Activated CD4-positive, alpha-beta T cell treated with anti-CD3 and anti-CD28 coated beads, Interleukin-10, Interleukin-2, amounts not matched to agents 100 ng/mL and 50 ng/mL, durations not matched to agents 16 hours and 8 hours (primary cell): ENCODE measurements at places on chromosomes 5 and 9.
A peak's percentile ranks its signal among the peaks of the same experiment; 100 is the strongest.

- DNase-seq = no peak
Measured at GRCh38 chr5:137122558-137122957, 376.6 kb downstream of the SPOCK1 start.

DNA sequence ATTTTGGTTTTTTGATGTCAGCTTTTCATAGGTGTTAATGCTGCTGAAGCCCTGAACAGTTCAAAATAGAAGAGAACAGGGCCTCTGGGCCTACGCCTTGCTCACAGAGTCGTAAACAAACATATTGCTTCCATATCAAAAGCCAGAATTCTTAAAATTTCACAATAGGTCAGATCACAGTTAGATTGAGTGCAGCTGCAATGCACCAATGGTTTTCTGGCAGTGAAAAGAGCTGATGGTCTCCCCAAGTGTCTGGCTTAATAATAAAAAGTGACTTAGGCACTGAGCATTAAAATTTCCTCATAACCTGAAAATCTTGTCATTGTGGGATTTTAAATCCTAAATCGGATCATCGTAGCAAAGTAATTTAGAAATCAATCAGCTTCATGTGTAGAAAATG lies 493.0 kb downstream of the CAAP1 start:
- DNase-seq = no peak

DNA sequence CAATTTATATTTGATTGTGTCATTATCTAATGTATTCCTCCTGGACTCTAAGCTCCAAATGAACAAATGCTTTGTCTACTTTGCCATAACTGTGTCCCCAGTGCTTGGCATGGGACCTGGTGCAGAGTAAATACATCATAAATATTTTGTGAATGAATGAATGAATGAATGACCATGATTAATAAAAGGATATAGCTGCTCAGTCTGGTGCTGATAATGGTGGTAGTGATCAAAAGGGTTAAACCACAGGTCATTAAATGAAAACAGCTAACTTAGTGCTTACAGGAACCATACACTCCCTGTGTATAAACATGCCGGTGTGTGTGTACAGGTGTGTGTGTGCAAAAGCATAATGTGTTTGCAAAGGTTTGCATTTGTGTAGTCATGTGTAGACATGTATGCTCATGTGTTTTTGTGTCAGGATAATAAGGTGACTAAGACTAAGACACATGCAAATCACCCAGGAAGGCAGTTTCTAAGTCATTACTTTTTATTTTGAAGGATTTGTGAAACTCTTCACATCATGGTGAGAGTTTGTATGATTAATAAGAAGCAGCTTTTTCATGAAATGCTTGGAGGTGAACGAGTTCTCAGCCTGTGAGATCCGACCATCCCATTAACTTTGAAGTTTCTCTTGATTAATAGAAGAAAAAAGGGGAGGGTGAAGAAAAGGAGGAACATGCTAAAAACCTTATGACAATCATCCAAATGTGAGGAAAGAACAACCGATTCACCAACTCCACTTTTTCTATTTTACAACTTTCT lies 24.6 kb downstream of the SPARC start:
- peak; percentile 23 for DNase-seq

DNA sequence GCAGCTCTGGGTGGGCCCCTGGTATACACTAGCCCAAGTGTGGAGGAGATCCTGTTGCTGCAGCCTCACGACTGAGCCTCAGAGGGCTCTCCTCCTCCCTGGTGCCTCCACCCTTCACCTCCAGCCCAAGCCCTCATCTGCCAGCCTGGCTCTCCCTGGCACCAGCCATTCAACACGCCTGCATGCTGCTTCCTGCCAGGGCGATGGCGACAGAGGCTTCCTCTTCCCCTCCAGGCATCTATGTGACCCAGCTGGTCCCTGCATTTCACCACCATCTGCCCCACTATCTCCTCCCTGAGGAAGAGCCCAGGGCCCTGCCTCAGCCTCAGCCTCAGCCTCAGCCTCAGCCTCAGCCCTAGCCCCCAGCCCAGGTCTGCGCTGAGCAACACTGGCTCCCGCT lies 54.8 kb upstream of the ANGPTL2 start:
- DNase-seq = no peak

GRCh38 chr5:30832519-30832918 lies 361.0 kb upstream of the CDH6 start:
- no peak for DNase-seq

DNA sequence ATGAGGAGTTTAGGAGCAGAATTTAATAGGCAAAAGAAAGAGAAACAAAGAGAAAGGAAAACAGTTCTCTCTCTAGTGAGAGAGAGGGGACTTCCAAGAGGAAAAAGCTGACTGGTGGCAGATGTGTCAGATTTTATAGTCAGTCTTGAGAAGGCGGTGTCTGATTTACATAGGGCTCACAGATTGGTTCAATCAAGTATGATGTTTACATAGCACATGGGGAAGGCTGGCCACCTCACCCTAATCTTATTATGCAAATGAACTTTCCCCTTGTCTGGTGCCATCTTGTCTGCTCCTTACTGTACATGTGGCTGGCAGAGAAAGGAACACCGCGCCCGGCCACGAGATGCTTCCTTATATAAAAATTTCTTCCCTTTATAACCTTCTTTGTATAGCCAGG lies 24.7 kb downstream of the UNC13B start:
- no peak for DNase-seq

DNA sequence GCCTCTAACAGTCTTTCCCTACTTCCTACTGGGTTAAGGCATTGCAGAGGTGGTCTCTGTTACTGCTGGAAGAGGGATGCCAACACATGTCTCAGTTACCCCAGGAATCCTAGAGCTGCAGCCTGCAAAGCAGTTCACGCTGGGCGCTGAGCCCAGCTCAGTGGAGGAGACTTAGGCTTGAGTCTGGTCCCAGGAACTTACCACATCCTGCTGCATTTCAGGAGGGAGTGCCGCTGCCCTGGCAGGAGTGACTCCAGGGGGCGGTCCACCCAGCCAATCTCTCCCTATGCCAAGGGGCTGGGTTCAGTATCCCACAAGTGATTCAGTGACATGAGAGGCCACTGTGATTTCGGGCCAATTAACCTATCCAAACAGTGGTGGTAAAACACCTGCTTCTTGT lies 7.6 kb downstream of the TTC16 start:
- no peak for DNase-seq

DNA sequence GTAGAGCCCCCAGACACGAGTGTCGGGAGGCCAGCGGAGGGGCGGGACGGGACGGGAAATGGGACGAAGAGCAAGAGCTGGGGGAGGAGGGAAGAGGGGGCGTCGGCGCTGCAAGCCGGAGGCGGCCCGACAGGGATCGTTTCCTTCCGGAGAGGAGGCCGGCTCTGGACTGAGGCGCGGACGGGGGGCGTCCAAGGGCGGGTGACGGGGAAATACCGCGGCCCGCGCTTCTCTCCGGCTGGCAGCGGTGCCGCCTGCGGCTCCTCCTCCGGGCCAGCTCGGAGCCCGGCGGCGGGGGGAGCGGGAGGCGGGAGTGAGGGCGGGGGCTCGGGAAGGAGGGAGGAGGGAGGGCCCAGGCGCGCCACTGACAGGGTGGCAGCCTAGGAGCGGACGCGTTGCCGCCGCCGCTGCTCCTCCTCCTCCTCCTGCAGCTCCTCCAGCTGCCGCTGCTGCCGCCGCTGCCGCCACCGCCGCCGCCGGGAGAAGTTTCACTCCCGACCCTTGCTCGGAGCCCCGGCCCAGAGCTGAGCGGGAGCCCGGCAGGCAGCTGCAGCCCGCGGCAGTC lies at the start of gene CHSY3:
CHSY3 (plus strand) TSS at position 364 of the 565 bp plus-strand sequence.
- DNase-seq = peak; percentile 64

- no peak for DNase-seq
Measured at GRCh38 chr5:160375166-160375565, 4.7 kb upstream of the C1QTNF2 start.

- no peak for DNase-seq
Measured at GRCh38 chr9:98755006-98755618, 41.2 kb downstream of the ANKS6 start.

GRCh38 chr5:131795228-131795627 lies 1.6 kb downstream of the FNIP1 start:
- no peak for DNase-seq

- DNase-seq = peak; percentile 1
Measured at GRCh38 chr5:23820765-23821471, 313.5 kb downstream of the PRDM9 start.

DNA sequence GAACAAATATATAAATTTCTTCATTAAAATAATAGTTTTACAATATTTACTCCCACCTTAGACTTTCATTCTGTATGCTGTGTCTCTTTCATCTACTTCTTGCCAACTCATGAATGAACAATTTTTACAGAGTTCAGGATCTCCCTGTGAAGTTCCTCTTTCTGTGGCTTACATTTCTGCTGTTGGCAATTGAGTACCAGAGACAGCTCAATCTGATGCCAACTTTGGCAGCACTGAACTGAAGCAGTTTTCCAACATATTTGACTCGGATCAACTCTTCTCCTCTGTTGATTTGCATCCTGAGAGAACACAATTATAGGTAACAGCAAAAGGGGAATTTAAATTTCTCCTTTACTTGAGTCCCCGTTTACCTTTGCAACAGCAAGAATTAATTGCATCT lies 1262.2 kb downstream of the EFNA5 start:
- no peak for DNase-seq

DNA sequence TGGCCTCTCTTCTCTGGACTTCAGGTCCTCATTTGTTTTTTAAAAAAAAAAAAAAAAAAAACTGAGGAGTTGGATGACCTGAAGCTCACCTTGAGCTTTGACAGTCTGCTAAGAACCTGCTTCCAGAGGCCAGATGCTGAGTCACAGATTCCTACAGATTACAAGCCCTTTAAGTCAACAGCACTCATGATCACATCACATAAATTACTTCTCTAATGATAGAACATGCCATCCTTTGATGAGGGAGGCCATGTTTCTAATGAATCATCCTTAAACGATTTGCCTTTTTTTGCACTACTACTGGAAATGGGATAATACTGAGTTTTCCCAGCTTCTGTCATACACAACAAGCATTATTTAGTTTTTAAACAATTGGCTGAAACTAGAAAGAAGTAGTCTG lies 34.2 kb upstream of the MYOT start:
- no peak for DNase-seq

DNA sequence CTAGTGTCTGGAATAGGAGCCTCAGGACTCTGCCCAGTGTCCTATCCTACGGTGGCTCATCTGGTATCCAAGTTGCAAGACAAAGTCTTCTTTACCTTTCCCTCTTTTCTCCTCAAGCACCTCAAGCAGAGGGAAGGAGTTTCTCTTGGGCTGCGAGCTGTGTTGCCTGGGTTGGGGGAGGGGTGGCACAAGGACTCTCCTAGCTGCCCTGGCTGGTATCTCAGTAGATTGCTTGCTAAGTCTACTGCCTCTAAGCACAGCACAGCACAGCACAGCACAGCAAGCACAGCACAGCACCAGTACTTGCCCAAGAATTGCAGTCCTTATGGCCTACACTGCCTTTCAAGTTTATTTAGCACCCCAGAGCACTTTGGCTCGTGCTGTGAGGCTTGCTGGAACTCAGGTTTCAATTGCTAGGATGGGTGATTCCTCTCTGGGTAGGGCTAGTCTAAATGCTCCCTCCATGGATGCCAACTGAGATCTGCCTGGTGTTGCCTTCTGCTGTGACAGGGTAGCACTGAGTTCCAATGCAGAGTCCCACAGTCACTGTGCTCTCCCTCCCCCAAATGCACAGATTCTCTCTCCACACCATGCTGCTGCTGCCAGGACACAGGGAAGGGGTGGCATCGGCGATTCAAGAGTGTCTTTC lies 213.1 kb upstream of the POU5F2 start:
- DNase-seq = no peak

- DNase-seq = no peak
Measured at GRCh38 chr9:126844085-126844484, 16.4 kb upstream of the ZBTB34 start.

GRCh38 chr9:127707766-127708165 lies 978 bp downstream of the CFAP157 start:
- peak; percentile 45 for DNase-seq

DNA sequence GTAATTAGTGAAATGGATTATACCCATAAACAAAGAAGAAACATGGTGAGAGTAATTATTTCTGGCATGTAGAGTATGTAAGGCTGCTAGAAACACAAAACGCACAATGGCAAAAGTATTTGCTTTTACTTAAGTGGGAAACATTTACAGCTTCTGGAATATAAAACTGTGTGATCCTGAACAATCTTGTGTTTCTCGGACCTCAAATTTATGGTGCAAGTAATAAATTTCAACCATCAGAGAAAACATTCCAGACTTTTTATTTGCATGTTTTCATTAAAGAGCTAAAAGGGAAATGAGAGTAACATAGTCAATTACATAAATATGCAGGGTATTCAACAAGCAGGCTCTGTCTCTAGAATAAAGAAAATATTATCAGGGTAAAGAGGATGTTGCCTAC lies 17.2 kb upstream of the PRR16 start:
- no peak for DNase-seq

GRCh38 chr5:136781464-136781863 lies 416.1 kb upstream of the TRPC7 start:
- DNase-seq = no peak

GRCh38 chr9:95980262-95981125 lies 105.0 kb downstream of the ERCC6L2 start:
- DNase-seq = no peak

GRCh38 chr5:915946-916345 lies 23.3 kb downstream of the TRIP13 start:
- no peak for DNase-seq

DNA sequence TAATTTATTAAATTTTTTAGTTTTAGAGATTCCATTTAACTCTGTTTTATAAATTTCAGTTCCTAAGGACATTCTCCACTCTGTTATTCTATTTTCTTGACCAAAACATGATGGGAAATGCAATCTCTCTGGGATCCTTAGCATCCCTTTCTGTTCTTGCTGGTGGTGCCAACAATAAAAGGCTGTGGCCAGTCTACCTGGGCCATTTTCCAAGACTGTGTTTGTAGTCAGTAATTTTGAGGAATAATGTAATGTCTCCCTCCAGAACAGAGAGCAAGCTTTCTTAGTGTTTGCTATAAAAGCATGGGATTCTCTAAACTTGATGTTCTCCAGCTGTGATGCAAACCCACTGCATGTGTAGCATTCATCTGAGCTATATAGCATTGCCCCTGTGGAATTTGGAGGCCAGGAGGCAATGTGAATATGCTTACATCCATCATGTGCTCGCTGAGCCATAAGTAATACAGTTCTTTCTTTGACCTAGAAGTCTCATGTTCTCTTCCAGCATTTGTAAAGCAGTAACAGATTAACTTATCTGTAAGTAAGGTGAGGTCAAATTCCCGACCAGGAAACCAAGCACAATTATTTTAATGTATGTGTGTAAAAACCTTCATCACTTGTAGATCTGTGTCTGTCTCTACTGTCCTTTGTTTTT lies 211.5 kb upstream of the TAS2R1 start:
- DNase-seq = no peak

GRCh38 chr5:145833631-145834200 lies 1.4 kb downstream of the PRELID2 start:
- no peak for DNase-seq
